Mononuclear cell (primary cell): ENCODE measurements at places on chromosomes 6 and 20. TPM values are rescaled to one million over a fixed set of nuclear protein-coding genes. Genes with fewer than 3 reads are reported as not detected.

SIM1 gene
- total RNA-seq = not detected

DDAH2 gene
- 9.8 TPM for total RNA-seq

SLC4A11 gene
- total RNA-seq = 0.21 TPM

ABHD16B gene
- total RNA-seq = not detected

HMGCLL1 gene
- total RNA-seq = not detected
